ENCODE measurements at places on chromosomes 11 and 22.

GRCh38 chr22:17699696-17700340 is 61.3 kb downstream of the BCL2L13 start:
- no peak for DNase-seq

- DNase-seq, result peak; percentile 63
These were observed 42.2 kb downstream of the UBASH3B start for GRCh38 chr11:122697636-122698167.

GRCh38 chr11:60500276-60500910 is 7.8 kb downstream of the MS4A12 start:
- peak; percentile 8 for DNase-seq

GRCh38 chr22:35369996-35370395 is 10.9 kb upstream of the HMOX1 start:
- no peak for DNase-seq

DNA sequence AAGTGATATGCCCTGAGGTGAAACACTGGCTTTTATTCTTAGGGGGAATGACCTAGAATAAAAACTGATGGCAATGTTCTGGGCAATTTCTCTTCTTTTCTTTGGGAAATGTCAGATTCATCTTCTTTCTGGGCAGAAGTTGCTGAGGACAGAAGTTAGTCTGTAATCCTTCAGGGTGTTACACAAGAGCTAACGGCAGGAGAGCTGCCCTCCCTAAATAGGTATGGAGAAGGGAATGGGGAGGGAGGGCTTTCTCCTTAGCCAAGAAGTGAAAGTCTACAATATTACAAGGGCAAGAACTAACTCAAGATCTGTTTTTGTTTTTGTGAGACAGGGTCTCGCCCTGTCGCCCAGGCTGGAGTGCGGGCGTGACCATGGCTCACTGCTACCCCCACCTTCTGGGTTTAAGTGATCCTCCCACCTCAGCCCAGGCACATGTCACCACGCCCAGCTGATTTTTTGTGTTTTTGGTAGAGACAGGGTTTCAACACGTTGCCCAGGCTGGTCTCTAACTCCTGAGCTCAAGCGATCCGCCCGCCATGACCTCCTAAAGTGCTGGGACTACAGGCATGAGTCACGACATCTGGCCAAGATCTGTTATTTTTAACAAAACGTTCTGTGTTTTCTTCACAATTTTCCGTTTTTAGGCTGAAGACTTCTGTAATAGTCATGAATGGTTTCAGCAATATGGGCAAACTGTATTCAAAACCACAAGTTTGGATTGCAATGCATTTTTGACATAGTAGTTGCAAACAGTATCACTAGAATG is 7.2 kb downstream of the PIWIL4 start:
- DNase-seq, result peak; percentile 87

DNA sequence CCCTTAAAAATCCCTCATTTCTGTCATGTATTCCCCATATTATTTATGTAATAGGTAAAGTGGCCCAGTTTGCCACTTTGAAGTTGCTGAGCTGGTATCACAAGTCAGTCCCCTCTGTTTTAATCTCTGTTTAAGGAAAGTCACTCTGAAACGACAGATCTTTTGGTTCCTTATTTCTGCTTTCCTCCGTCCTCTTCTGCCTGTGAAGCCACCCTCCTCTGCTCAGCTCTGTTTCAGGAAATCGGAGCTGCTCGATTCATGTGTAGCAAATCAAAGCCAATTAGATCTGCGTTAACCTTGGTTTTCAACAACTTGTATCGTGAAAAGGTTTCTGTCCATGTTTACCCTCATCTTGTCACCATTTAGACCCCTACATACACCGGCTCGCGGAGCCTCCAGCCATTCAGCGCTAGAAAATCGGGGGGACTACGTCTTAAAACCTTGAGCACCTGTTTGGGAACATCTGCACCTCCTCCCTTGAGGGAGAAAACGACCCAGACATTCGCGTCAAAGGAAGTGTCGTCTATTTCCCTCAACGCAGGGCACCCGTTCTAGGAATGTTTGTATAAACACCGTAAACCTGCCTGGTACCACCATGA is 576 bp upstream of the SC5D start:
- no peak for DNase-seq

DNA sequence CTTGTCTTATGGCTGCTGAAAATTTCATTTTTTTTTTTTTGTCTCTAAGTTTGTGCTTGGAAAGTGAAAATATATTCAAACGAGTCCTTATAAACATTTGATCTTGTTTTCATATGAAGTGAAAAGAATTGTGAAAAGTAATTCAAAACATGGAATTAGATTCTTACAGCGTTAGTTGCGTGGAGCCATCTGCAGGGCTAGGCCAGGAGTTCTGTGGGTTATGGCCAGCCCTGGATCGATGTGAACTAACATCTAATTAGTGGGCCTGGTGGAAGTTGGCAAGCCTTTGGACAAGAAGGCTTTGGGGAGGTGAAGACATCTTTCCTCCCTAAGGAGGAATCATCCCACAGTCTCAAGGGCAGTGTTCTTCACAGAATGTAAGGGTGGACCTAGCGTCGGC is 37.2 kb downstream of the PARVA start:
- DNase-seq, result no peak

DNA sequence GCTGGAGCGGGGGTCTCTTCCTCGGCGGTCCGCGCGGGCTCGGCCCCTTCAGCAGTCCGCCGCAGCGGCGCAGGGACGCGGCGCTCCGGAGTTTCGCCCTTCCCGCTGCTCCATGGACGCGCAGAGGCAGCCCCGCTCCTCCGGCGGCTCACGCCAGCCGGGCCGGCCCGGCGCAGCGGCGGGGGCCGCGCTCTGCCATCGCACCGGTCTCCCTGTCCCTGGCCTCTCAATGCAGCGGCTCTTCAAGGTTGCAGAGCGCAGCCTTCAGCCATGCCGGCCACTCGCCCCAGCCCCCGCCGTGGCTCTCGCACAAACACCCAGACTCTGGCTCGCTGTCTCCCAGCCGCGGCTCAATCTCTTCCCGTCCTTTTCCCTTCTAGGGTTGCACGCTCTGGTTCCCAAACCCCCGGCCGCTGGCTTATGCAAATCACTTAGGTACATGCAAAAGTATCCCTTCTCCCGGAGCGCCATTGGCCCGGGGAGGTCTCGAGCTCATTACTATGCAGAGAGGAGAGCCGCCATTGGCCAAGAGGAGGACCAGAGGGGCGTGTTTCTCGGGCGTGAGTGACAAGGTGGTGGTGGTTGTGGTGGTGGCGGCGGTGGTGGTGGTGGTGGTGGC is at the start of gene LGR4:
Gene LGR4 (minus strand): TSS at position 393 of the 619 bp plus-strand sequence. CDS start 488 bp downstream, outside the sequence.
- DNase-seq, result peak; percentile 97

- DNase-seq, result peak; percentile 28
These were observed 42.2 kb downstream of the TRIOBP start for GRCh38 chr22:37739035-37739434.

DNA sequence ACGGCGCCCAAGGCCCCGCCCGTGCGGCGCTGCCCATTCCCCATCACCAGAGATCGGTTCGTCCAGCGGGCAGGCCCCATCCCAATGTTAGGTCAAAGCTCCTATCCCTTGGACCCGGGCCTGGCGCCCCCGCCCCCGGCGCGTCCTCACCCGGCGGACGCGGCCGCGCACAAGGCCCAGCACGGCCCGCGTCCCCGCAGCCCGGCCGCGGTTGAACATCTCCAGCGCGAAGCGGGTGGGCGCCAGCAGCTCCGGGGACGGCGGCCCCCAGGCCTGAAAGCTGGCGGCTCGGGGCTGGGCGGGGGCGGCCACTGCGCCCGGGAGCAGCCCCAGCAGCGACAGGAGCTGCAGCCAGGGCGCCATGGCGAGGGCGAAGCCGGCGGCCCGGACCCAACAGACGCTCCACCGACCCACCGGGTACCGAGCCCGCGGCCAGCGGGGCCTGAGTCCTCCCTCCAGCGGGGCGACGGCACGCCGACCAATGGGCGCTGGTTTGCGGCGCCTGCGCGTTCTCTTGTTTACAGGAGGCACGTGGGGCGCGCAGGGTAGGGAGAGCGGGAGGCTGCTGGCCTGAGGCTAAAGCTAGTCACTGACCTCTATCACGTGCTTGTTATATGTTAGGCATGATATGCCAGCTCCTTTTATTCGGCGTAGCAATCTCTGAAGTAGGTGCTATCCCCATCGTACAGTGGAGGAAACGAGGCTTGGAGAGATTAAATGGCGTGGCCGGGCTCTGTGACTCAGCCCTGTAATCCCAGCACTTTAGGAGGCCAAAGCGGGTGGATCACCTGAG is at the start of gene CTSF:
Gene CTSF (minus strand): TSS at position 483 of the 793 bp plus-strand sequence. CDS start 120 bp downstream, at position 363.
- DNase-seq, result peak; percentile 70

DNA sequence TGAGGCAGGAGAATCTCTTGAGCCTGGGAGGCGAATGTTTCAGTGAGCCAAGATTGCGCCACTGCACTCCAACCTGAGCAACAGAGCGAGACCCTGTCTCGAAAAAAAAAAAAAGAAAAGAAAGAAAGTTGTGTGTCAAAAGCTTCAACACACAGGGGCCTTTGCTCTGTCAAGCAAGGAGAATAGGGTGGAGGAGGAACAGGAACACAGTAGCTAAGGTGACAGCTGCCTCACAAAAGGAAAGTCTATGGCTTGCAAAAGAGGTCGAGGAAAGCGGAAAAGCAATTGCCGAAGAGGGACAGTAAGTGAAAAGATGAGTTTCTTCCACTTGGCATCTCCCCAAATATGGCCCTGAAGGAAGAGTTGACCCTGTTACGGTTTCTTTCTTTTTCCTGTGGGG is 26.5 kb upstream of the TMA7B start:
- DNase-seq, result no peak

DNA sequence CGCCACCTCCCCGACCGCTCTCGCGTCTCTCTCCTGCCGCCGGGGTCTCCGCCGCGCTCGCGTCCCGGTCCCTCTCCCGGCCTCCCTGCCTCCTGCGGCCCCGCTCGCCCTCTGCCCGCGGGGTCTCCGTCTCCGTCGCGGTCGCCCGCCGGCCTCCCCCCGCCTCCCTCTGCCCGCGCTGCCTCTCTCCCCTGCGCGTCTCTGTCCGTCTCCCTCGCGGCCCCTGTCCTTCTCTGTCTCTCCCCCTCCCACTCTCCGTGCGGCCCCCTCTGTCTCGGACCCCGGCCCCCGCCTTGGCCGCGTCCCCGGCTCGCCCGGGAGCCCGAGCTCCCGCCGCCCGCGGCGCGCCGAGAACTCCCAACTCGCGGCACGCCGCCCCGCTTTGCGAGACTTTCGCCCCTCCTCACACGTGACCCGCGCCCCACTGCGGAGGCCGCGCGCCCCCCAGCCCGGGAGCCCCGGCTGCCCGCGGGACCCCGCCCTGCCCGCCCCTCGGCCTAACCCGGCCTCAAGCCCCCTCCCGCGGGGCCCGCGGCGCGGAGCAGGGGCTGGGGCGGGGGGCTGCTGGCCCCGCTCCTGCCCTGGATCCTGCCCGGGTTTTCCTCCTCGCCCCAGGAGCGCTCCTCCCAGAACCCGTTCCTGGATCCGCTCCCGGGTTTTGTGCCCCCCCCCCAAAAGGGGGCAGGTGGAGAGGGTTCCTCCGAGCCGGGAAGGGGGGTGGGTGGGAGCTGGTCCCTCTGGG is 702 bp upstream of the KCNJ4 start:
- DNase-seq, result peak; percentile 31

- DNase-seq, result peak; percentile 18
These were observed 31.1 kb downstream of the UQCR10 start for GRCh38 chr22:29798318-29798717.

DNA sequence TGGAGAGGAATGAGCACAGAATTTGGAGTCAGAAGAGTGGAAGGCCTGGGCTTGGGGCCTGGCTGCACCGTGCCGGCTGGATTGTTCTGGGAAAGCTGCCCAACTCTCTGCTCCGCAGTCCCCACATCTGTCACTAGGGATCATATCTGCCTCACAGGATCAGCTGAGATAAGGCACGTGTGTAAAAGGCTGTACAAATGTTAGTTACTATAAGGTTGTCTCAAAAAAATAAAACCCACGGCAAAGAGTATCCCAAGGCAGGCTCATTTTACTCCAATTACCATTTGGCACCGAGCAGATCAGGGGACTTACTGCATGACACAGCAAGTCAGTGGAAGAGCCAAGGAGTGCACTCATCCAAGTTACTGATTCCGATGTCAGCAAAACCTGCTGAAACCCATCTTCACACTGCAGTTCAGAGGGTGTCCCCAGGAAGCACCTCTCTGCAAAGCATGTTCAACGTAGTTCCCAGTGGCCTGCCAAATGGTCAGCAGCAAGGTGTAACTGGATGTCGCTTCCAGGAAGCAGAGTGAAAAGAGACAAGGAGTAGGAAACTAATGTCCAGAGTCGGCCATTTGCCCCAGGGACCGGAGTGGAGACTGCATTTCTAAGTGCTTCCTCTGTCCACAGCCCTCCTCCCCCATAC is 18.1 kb upstream of the MRTFA start:
- DNase-seq, result peak; percentile 76

DNA sequence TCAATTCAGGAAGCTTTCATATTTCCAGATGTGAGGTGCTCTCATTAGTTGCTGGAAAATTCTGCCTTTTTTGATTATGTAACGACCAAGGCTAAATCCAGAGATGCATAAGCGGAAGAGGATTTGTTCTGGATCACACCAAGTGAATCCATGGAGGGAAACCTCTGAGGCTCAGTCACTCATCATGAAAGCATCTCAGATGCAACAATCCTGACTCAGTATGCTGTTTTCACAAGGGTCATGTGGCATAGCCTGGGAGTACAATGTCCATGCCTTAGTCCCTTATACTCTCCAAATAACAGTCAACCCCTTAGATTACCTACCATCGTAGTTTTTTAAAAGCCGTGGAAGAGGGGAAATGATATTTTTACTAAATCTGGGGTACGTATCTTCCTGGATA is 445.6 kb downstream of the NTM start:
- peak; percentile 39 for DNase-seq

- DNase-seq, result peak; percentile 51
These were observed 6.0 kb upstream of the TUBA8 start for GRCh38 chr22:18104566-18104965.

DNA sequence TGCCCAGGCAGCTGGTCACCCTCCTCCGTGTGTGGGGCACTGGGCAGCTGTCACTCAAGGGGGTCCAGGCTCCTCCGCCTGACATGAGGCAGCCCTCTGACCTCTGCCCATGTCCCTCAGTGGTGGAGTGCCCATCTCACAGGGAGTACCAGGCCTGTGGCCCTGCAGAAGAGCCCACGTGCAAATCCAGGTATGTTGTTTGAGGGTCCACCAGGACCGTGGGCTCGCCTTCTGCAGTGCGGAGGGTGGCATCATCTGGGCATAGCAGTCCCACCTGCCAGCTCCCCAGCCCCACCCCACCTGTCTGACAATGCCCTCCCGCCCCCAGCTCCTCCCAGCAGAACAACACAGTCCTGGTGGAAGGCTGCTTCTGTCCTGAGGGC is 30.5 kb downstream of the MUC2 start:
- no peak for DNase-seq

GRCh38 chr22:39984006-39984405 is 10.7 kb upstream of the FAM83F start:
- DNase-seq, result no peak

- peak; percentile 16 for DNase-seq
These were observed 23.6 kb upstream of the MYRF start for GRCh38 chr11:61728940-61729219.

DNA sequence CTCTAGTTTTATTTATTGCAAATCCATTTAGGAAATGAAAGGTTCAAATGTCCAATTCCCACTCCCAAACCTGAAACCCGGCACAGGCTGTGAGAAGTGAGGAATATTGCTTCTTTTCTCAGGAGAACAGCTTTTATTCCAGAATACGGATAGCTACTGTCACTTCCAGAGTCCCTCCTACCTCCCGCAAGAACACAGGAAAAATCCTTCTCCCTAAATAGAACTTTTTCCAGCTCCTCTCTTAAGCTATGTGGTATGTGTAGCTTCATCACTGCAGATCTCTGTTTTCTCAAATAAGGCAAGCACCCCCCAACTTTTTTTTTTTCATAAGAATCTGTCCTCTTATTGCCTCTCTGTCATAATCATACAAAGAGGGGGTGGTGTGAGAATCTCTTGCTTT is 126.8 kb downstream of the LARGE1 start:
- DNase-seq, result no peak

GRCh38 chr11:35276396-35277145 is 137.6 kb downstream of the CD44 start:
- no peak for DNase-seq

- DNase-seq, result no peak
These were observed 28.1 kb upstream of the CHORDC1 start for GRCh38 chr11:90250970-90251369.
